ENCODE measurements at places on chromosomes 12 and 14.

GRCh38 chr12:47507221-47507620 lies 198.6 kb downstream of the RPAP3 start:
- no peak for DNase-seq

DNA sequence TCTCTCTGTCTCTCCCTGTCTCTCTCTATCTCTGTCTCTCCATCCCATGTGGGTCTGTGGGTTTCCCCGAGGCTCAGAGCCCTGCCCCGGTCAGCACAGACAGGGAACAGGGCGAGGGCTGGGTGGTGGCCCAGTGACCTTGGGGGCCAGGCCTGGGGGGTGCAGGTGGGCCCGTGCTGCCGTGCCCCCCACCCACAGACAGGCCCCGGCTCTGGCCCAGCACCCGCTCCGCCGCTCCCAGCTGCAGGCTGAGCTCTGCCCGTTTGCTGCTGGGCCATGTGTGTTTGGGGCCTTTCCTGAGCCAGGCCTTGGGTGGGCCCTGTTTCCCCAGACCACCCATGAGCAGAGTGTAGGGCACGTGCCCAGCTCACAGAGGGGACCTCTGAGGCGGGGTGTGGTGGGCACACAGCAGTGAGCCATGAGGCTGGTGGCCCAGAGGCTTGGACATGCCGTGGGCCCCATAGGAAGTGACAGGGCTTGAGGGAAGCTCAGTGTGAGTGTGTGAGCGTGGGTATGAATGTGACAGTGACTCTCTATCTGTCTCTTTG lies 51.0 kb downstream of the TMEM121 start:
- no peak for DNase-seq

DNA sequence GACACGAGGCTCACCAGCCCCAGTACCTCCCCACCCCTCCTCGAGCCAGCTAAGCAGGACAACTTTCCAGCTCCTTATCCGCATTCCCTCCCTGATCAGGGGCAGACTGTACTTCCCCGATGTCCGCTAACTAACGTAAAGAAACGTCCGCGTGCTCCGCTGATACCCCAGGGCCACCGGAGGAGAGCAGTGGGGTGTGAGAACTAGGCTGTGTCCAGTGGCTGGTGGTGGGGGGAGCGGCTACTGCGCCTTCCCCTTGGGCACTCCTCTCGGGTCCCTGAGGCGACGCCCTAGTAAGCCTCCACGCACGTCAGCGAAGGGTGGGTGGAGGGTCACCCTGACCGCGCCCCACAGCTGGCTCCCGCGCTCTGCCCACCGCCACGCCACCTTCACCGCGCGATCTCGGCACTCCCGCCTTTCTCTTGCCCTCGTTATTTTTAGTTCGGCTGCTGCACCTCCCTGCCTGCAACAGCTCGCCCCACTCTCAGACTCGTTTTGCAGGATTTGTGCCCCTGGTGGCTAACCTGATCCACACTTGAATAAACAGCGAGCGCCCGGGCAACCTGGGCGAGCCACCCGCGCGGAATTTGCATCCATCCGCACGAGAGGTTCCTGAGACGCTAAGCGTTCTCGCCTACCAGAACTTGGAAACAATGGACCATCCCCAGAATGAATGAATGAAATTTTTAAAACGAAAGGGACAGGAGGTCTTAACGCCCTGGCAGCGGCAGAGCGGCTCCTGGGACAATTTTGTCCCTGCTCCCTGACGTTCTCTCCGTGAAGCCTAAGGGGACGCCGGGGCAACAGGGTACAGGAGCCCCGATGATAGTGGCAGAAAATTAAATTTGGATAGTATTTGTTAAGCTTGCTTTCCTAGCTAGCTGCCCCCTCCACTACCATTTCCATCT lies 6.9 kb upstream of the BMP4 start:
- peak; percentile 5 for DNase-seq

GRCh38 chr14:84708865-84709264 lies 821.1 kb upstream of the FLRT2 start:
- peak; percentile 2 for DNase-seq

- DNase-seq = no peak
Observed at GRCh38 chr14:63444588-63444987, 98.6 kb downstream of the PPP2R5E start.

GRCh38 chr14:90671382-90672234 lies 144.6 kb downstream of the TTC7B start:
- no peak for DNase-seq

DNA sequence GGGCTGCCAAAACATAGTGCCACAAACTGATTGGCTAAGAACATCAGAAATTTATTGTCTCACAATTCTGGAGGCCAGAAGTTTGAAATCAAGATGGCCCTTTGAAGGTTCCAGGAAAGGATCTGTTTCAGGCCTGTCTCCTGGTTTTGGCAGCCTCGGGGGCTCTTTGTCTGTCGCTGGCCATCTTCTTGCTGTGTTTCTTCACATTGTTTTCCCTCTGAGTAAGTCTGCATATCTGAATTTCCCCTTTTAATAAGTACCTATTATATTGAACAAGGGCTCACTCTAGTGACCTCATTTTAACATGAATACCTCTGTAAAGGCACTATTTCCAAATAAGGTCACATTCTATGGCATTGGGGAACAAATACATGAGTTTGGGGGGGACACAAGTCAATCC lies 467.1 kb upstream of the MGAT4C start:
- peak; percentile 13 for DNase-seq

DNA sequence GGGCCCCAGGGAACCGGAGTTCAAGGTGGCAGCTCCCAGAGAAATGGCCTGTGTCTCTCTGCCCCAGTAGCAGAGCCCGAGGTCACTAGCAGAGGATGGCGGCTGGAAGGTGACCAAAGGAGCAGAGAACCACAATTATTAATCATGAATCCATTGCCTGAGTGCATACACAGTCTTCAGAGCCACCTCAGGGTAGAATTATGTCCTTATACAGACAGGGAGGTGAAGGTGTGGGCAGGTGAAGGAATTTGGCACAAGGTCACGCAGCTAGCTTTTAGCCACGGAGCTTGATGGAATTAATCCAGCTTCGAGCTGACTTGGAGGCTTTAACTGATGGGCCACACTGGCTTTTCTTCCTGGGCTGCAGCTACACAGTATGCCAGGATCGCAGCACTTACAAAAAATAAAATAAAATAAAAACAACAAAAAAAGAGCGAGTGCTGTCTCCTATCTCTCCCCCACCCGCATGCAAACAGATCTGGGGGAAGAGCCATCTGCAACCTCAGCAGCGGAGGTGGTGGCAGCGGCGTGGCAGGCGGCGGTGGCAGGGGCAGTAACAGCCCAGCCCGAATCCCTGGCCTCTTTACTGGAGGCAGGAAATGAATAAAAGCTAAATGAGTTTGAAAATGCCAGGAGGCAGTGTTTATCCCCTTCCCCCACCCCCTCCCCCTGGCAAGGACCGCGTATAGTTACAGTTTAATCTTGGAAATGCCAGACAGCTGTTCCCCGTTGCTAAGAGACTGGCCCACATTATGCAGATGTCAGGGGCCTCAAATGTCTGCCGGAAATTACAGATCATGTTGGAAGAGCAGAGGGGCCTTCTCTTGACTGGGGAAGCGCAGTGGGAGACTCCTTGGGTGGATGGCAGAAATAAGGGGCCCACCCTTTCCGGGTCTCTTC lies 93.5 kb downstream of the LRRC74A start:
- peak; percentile 95 for DNase-seq

GRCh38 chr12:114704096-114704495 lies 20.1 kb upstream of the TBX3 start:
- DNase-seq = no peak

DNA sequence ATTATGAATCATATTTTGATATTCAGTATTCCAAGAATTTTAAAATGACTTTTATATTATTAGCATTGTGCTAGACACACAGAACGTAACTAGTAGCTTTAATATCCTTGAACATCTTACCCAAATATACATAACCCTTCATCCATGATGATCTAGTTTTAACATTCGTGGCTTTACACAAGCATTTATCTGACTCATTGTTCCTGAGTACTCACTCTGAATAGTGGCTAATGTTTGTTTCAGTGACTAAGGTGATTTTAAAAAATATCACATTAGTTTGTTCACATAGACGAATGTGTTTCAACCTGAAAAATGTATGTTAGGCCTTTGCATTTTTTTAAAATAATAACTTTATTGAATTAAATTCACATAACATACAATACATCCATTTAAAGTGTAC lies 80.0 kb upstream of the PTPRQ start:
- DNase-seq = no peak

DNA sequence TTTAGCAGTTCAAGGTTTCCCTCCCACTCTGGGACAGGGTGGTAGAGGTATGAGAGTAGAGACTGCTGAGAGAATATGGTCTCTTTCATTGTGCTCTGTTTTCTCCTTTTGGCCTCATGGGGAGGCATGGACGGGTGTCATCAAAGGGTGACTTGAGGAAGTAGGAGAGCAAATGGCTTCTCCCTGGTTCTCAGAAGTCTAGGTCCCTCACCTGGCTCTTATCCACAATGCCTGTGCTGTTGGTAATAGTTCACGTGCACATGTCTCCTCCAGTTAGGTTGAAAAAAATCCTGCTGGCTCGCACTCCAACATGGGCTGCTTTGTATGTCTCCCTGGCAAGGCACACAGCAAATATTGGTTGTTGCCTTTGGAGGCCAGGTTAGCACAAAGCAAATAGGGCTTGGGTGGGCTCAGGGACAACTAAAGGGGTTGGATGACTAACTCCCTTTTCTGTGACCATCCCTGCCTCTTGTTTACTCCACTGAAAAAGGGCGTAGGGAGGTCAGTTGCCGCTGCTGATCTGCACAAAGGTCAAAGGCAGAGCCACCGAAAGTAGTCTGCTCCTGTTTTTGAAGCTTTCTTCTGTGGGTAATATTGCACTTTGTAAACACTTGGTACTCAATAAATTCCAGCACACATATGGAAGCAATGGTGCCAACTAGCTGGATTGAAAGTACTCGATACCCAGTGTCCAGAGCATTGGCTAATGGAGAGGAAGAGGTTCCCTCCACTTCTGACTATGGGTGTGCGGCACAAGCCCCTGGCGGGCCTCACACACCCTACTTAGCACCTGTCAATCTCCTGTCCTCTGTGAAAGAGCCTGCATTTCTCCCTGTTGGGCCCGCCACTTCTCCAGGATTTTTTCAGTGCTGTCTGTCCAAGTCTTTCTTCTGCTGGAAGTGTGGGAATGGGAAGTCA lies 121.8 kb downstream of the SLC38A6 start:
- no peak for DNase-seq

DNA sequence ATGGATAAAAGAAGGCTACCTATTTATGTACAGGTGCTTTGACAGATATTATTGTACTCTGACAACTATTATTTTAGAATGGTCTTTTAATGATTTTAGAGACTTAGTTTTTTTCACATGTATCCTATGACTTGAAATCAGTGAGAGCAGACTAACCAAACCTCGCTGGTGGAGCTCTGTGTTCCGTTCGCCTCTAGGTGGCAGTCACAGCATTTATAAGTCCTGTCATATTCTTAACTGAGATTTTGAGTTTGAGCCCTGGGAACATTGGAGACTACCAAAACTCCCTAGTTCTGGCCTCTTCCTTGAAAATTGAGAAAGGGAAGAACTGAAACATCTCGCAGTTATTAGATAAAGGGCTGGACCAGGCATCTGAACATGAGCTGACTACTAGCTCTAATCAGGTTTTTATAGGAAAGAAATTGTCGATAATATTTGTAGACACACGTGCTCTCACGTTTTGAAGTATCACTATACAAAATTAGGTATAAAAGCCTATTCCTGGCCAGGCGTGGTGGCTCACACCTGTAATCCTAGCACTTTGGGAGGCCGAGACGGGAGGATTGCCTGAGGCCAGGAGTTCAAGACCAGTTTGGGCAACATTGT lies 48.3 kb downstream of the TTLL5 start:
- peak; percentile 73 for DNase-seq

DNA sequence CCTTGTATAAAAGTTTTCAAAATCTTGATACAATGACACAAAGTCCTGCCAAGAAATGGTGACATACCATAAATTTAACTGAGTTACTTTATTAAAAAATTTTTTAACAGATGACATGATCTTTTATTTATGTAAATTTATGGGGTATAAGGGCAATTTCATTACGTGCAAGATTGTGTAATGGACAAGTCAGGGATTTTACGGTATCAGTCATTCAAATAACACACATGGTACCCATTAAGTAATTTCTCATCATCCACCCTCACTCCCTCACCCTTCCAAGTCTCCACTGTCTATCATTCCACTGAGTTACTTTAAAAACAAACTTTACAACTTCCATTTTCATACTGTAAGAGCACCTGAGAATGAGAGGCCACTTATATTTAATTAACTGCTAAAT lies 37.4 kb downstream of the SPTLC2 start:
- peak; percentile 71 for DNase-seq

- no peak for DNase-seq
Observed at GRCh38 chr14:76837524-76837923, 11.3 kb downstream of the LRRC74A start.

- DNase-seq = peak; percentile 97
Observed at GRCh38 chr14:76918782-76919394, 92.7 kb downstream of the LRRC74A start.

All from fibroblast of skin of right quadriceps (primary cell).